ENCODE measurements at places on chromosomes 1 and 21.

GRCh38 chr1:156664046-156664766, 13.0 kb downstream of the NES start:
- no peak for DNase-seq

DNA sequence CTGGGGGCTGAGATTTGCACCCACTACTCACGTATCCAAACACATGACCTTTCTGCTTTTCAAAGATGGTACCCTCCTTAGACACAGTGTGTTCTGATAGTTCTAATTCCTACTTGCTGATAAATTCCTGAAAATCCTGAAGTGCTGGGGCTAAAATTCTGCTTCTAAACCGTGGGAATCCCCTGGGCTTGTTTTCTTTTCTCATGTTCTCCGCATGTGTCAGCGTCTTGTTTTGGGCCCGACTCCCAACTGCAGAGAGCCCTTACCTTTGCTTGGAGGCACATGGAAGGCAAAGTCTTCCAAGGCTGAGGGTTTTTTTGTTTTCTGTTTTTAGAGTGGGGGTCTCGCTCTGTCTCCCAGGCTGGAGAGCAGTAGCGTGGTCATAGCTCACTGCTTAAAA, 27.2 kb downstream of the PSMG1 start:
- no peak for DNase-seq

GRCh38 chr1:46522184-46522968, 29.1 kb downstream of the KNCN start:
- no peak for DNase-seq

DNA sequence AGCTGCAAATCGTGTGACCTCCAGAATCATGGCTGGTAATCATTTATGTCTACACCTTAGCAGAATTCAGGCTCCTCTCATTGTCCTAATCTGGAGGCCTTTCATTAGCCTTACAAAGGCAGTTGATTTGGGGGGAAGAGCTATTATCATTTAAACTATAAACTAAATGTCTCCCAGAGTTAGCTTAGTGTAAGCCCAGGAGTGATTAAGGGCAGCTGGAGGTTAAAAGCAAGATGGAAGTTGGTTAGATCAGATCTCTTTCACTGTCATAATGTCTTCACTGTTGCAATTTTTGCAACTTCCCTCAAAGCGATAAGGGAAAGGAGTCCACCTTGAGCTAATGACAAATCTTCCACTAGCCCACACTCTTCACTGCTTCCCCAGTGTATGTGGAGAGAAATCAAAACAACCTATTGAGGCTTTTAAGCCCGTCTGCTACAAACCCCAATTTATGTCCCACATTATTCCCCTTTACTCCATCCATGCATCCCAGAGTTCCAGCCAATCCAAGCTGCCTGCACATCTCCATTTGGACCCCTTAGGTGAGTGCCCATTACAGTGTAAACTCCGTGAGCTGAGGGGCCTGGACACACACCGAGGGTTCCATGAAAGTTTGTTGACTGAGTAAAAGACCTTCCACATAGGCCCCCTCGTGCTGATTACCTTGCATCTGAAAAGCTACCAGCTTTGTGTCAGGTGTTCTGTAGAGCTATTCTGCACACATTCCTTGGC, 61.5 kb upstream of the KLHDC7A start:
- DNase-seq, result no peak

Measured in activated CD4-positive, CD25-positive, alpha-beta regulatory T cell treated with anti-CD3 and anti-CD28 coated beads, Interleukin-2, amount 50 U/mL, for 72 hours (primary cell).